ENCODE measurements at places on chromosomes 4 and X.

GRCh38 chrX:153944140-153944799, at the start of gene RENBP:
TSS of gene RENBP (minus strand) at chrX:153944643. CDS start at chrX:153944610, 33 bp downstream.
- DNase-seq: no peak

- DNase-seq: peak; percentile 23
Measured at GRCh38 chr4:6198278-6198677, 2.1 kb downstream of the JAKMIP1 start.

DNA sequence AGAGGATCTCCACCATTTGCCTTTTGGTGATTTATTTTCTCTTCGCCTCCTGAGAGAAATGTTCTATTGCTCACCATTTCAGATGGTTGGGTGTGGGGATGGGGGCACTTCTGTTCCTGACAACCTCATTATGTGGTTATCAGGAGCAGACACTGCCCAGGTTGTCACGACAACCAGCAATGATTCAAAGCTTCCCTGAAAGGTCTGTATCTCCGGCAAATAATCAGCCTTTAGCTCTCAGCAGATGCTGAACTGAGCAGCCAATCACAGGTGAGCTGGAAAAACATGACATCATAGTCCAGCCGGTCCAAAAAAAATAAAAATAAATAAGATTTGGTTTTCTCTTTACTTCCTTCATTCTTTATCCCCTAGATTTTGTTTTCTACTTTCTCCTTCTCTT, 5.5 kb upstream of the PAK3 start:
- no peak for DNase-seq

GRCh38 chrX:129793604-129794191, 13.9 kb downstream of the SASH3 start:
- DNase-seq: no peak

- no peak for DNase-seq
Measured at GRCh38 chrX:81202456-81202819, 536 bp downstream of the SH3BGRL start.

GRCh38 chr4:11286533-11286932, 142.2 kb downstream of the HS3ST1 start:
- no peak for DNase-seq

GRCh38 chr4:113760094-113760794, 1.3 kb downstream of the CAMK2D start:
- DNase-seq: peak; percentile 45

- no peak for DNase-seq
Measured at GRCh38 chrX:31606771-31607170, 534.9 kb upstream of the FTHL17 start.

- DNase-seq: no peak
Measured at GRCh38 chr4:171582961-171583581, 230.1 kb upstream of the GALNTL6 start.

- peak; percentile 60 for DNase-seq
Measured at GRCh38 chrX:48956728-48957414, 536 bp downstream of the OTUD5 start.

GRCh38 chrX:107971636-107972035, 10.5 kb downstream of the TEX13B start:
- no peak for DNase-seq

DNA sequence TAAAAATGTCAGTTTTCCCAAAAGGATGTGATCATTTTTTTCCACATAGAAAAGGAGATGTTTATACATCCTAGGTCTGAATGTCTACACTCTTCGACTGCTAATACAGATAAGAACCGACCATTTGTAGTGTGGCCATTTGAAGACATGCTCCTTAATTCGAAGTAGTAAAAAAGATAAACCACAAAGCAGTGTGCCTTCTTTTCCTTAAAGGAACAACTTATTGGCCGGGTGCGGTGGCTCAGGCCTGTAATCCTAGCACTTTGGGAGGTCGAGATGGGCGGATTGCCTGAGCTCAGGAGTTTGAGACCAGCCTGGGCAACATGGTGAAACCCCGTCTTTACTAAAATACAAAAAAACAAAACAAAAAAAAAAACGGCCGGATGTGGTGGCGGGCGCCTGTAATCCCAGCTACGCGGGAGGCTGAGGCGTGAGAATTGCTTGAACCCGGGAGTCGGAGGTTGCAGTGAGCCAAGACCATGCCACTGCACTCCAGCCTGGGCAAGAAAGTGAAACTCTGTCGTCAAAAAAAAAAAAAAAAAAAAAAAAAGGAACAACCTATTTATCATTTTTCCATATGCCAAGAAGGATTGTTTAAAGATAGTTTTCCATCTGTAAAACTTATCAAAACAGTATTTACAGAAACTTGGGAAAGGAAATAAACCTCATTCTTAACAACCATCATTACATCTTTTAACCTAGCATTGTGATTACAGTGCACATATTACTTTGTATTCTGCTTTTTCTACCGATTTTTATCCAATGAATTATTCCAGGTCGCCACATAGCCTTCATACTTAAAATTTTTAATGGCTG, 2.6 kb downstream of the INTS6L start:
- no peak for DNase-seq

DNA sequence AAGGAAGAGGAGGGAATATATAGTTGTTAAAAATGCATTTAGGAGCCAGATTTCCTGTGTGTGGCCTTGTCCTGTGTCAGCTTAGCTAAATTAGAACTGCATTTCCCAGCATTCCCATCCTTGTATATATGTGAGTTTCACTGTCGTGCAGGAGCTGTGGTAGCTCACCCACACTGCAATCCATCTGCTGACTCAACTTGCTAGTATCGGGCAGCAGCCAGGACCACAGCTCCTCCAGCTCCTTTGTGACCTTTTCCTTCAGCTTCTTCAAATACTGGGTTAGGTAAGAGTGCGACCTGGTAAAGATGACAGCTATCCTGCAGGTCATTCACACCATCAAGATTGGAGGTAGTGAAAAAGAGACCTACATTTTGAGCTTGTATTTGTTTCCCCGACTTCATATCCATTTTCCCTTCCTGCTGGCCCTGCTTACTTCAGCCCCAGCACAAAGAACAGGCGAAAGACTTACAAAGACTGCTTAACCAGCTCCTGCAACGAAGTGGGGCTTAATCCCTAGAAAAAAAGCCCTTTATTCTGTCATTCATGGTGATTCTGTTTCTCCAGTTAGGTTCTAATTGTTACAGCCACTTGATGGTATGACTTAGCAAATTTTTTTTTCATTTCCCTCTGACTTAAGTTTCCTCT, 11.4 kb downstream of the ASIC5 start:
- no peak for DNase-seq

GRCh38 chrX:77276742-77277141, 170.4 kb upstream of the FGF16 start:
- no peak for DNase-seq

DNA sequence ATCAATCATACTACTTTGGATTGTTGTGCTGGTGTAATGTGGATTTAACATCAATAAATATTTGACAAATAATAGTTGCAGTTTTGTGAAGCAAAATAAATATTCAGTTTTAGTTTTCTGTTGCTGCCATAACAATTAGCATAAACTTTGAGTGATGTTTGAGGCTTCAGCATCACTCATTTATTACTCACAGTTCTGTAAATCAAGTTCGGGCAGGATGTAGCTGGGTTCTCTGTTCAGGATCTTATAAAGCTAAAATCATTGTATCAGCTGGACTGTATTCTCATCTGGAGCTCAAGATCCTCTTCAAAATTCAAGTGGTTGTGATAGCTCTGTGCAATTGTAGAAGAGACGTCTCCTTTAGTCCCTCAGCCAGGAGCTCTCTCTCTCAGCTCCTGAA, 81.7 kb downstream of the CBR4 start:
- DNase-seq: no peak

DNA sequence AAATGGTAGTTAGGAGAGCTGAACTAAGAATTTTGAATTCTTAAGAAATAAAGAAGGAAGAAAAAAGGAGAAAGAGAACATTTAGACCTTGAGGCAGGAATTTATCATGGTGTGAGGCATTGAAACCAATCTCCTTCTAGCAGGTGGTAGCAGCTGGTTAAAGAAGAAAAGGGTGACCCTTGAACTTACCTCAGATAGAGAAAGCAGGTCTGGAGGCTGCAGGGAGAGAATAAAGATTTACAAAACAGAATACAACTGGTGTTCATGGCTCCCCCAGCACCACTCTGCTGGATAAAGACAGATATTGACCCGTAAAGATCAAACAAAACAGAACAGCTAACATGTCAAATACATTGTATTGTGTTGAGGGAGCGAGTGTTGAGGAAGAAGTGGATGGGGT, 56.0 kb downstream of the NCAPG start:
- DNase-seq: no peak

DNA sequence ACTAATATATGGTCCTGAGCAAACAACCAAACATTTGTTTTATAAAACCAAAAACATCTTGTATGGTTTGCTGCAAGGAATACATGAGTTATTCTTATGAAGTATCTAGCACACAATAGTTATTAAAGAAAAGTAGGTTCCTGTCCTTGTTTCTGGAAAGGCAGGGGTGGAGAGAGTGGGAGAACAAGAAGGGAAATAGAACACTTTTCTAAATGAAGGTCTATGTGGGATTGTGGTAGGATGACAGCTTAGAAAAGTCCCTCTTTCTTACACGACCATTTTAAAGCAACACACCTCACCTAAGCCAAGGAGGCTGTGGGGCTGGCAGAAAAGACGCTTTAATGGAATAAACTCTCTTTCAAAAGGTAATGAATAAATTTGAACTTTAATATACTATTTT, 164.6 kb downstream of the ARAP2 start:
- DNase-seq: no peak

- no peak for DNase-seq
Measured at GRCh38 chrX:74195605-74196004, 108.4 kb upstream of the ZCCHC13 start.

Data from T-helper 1 cell (primary cell).